Panc1 (cell line): ENCODE measurements at places on chromosomes 4 and X.

GRCh38 chr4:10093271-10093621 is 23.4 kb downstream of the WDR1 start:
- DNase-seq, result no peak

GRCh38 chr4:15037923-15038541 is 35.8 kb downstream of the CPEB2 start:
- DNase-seq, result no peak

DNA sequence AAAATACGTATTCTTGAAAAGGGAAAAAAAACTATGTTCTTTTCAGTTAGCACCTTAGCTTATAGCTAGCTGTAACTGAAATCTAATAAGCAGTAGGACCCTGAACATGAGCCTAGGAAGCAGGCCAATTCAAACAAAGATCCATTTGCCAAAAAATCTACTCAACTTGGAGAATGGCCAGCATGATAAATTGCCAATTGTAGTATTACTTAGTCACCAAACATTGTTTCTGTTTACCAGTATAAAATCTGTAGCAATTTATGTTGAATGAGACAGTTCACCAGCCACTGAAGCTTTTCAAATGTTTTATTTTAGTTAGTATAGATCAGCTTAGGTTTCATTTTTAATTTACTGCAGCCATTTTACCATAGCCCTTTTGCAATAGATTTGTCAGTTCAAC is 323.6 kb upstream of the DIPK2B start:
- no peak for DNase-seq

DNA sequence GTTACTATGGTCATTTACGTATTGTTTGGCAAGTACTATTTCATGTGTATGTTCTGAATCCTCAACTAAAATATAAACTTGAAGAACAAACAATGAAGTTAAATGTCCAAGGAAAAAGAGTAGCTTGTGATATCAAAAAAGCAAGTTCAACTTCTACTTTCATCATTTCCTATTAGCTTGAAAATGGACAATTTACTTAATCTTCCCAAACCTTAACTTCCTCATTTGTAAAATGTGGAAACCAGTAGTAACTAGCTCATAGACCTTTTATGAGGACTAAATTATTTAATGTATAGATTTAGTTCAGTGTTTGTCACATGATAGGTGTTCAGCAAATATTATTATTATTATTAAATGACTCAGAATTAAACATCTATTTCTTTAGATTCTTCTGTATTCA is 276.8 kb upstream of the TET2 start:
- DNase-seq, result no peak

- no peak for DNase-seq
Observed at GRCh38 chr4:99100876-99101275, 12.3 kb upstream of the ADH5 start.

DNA sequence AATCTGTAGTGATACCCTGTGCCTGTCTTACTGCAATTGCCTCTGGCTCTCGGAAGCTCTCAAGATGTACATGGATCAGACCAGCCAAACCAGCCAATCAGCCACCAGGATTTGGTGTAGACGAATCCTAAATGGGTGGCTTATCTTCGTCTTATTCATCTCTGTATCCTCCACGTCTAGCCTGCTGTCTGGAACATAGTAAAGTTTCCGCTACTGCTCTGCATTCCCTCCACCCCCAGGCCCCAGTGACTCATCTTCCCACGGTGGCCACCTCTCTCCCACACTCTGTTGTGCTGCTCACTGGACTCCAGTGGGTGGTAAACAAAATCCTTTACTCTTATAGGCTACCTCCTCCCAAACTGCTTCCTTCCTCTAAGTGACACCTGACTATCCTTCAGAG is 37.8 kb downstream of the SEPTIN6 start:
- DNase-seq, result no peak

GRCh38 chr4:71130827-71131603 is 137.6 kb downstream of the DCK start:
- no peak for DNase-seq

GRCh38 chr4:20416800-20417199 is 165.1 kb downstream of the SLIT2 start:
- no peak for DNase-seq

DNA sequence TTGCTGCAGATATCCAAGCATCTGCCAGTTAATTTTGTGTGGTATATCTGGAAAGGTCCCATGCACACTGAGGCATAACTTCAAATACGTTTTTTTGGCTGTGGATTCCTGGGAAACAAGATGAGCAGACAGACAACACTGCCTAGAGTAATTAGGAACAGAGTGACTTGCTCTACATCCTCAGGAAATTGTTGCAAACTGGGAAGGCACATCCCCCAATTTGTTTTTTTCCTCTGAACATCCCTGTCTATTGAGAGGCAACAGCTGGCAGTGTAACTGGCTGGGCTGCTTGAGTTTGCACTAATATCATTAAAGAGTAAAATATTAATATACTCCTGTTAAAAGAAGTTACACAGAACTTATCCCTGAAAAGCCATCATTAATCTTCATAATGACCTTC is 207.7 kb upstream of the SLIT2 start:
- DNase-seq, result no peak

DNA sequence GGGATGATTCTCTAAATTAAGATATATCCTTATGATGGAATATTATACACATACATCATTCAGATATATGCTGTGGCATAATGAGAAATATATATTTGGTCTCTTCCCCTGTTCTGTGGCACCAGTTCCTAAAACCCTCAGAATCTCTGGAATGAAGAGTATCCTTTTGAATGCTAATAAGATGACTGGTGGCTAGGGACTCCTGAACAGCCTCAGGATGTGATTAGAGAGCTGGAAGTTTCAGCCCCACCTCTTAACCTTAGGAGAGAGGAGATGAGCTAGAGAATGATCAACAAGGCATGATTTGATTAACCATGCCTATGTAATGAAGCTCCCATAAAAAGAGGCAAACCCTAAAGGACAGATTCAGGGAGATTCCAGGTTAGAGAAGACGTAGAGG is 632.0 kb downstream of the IQCM start:
- no peak for DNase-seq

GRCh38 chr4:150789864-150790263 is 207.9 kb downstream of the MAB21L2 start:
- no peak for DNase-seq

- no peak for DNase-seq
Observed at GRCh38 chrX:131789664-131790063, 233.4 kb upstream of the STK26 start.

DNA sequence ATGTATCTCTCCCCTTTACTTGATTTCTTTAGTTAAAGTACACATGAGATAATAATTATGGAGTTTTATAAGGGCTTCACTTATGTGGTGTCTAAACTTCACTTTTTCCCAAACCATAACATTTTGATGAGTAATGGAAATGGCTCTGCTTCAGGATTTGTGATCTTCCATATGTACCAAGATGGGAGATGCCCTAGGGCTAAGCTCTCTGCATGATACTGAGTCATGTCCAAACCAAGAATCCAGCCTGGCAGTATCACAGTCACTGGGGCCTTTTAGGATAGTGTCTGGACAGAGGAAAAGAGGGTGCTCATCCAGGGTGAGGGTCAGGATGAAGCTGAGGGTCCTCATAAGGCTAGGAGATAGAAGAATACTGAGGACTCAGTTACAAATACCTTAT is 47.9 kb upstream of the PAGE3 start:
- no peak for DNase-seq

- no peak for DNase-seq
Observed at GRCh38 chr4:70591955-70592582, at the start of gene AMBN. AMBN (plus strand) TSS chr4:70592256; CDS start chr4:70592359, 103 bp downstream.

- DNase-seq, result no peak
Observed at GRCh38 chr4:142700531-142700930, 145.6 kb downstream of the INPP4B start.

DNA sequence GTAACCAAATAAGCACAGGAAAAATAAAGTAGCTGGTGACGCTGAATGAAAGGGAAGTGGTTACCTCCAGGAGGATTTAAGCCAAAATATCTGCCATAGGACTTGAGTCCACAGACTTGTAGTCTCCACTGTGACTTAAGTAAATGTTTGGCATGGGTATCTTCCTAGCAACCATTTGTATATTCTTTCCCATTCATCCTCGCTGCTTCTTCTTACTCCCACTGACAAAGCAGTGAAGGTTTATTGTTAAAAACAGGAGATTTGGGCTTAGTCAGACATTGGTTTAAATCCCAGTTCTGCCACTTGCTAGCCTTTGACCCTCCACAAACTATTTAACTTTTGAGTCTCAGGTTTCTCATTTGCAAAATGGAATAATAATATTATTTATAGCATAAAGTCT is 22.3 kb downstream of the COL4A6 start:
- no peak for DNase-seq

- no peak for DNase-seq
Observed at GRCh38 chrX:137290011-137290410, 256.2 kb upstream of the GPR101 start.

DNA sequence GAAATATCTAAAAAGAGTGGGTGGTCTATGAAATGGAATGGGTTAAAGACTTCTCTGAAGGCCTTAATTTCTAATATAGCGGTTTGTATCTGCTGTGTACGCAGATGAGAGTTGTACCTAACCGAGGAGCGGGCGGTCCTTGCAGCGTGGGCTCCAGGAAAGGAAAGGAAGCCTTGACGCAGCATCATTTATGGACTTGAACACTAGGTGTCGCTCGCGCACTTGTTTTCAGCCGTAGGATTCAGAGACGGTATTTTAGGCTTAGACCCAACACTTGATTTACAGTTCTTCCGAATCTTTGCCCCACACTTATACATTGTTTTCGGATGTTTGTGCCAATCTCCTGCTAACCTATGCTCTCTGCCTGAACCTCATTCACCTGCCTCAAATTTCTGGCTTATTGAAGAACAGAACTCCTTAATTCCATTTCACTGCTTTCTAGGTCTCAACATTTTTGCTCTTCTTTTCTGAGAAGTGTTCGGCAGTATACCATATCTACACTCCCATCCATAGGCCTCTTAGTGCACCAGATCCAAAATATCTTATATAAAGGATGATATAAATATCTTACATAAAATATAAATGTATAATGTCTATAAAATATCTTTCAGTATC is 48.9 kb upstream of the AADAT start:
- peak; percentile 46 for DNase-seq

DNA sequence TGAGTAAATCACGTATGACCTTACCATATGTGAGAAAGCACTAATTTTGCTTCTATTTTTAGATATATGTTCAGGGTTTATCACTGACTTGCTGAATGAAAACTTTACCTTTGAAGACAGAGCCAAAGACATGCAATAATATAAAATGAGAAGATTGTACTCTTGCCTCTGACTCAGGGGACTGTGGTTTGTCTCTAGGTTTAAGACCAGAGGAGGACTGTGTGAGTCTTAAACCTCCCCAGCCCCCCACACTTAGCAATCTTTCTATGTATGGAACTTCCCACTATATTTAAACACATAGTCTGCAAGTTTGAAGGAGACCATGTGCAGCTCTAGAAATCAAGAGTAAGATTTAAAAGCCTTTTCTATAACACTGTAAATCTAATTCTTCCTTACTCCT is 368.7 kb upstream of the FAM241A start:
- no peak for DNase-seq
